ENCODE measurements at places on chromosomes 1 and 21. TPM values are rescaled to one million over a fixed set of nuclear protein-coding genes. Genes with fewer than 3 reads are reported as not detected.

DNA sequence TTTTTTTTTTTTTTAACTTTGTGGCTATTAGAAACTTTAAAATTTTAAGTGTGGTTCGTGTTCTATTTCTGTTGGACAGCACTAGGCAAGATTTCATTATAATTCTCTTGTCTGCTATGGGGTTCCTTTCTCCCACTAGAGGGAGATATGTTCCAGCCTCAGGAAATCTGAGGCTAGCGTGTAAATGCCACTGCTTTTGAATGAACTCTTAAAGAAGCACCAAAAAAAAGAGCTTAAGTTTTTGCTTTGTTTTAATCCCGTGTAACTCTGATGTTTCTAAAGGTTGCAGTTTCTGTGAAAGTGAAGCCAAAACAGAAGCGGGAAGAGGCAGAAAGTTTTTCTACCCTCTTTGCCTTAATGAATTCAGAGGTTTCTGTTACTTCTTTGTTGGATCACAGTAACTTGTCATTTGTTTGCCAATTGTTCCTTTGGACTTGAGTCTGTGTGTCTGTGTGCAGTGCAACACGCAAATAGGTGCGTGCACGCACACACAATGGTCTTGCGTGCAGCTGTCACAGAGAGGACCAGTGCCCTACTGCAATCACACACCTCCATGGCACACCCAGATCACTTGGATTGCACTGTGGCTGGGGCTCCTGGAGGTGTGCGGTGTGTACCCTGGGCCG, 32.3 kb downstream of the HHAT start:
- no peak for DNase-seq

- no peak for DNase-seq
Measured at GRCh38 chr1:241652012-241652411, at the start of gene WDR64. TSS of gene WDR64 (plus strand) at chr1:241652281. CDS start at chr1:241652485, 204 bp downstream.

Gene MMEL1
- total RNA-seq = not detected

DNA sequence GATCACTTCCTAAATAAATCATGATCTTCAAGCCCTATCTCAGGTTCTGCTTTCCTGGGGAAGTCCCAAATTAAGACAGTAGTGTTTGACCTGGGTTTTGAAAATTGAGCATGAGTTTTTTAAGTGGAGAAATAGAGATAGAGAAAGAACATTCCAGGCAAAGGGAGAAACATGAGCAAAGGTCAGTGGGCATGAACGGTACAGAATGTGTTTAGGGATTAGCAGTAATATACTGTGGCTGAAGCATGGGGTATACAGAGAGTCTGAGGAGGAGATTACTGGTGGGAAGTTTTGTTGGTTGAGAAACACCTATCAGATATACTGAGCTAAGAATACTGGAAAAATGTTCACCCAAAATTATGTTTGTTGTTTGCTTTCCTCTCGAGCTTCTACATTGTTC, 15.2 kb upstream of the MYSM1 start:
- DNase-seq = no peak

DNA sequence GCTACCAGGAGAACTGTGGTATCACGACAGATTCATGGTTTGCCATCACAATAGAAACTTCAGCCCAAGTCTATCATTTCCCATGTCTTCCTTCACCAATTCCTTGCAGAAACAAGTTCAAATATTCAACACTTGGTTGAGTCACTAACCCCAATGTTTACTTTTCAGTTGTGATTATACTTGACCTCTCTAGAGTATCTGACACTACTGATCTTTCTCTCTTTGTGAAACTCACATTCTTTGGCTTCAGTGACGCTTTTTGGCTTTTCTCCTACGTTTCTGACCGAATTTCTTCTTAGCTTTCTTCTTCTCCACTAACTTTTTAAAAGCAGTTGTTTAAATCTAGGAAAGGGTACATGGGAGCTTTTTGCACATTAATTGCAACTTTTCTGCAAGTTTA, 48.8 kb upstream of the HMGB4 start:
- no peak for DNase-seq

Gene LELP1
- total RNA-seq = not detected

Gene FCRL1
- total RNA-seq = not detected

- DNase-seq = peak; percentile 53
Measured at GRCh38 chr1:85936470-85936869, 220.1 kb downstream of the COL24A1 start.

All from psoas muscle (tissue), 8 donors.